ENCODE measurements at places on chromosomes 2 and 18. TPM values are rescaled to one million over a fixed set of nuclear protein-coding genes. Genes with fewer than 3 reads are reported as not detected.
A peak's percentile ranks its signal among the peaks of the same experiment; 100 is the strongest.

CD28 gene
- total RNA-seq, result 0.49 TPM

GLB1L gene
- total RNA-seq, result 20.7 TPM

CXCR1 gene
- total RNA-seq, result 0.18 TPM

SPC25 gene
- not detected for total RNA-seq

REG1A gene
- not detected for total RNA-seq

DNA sequence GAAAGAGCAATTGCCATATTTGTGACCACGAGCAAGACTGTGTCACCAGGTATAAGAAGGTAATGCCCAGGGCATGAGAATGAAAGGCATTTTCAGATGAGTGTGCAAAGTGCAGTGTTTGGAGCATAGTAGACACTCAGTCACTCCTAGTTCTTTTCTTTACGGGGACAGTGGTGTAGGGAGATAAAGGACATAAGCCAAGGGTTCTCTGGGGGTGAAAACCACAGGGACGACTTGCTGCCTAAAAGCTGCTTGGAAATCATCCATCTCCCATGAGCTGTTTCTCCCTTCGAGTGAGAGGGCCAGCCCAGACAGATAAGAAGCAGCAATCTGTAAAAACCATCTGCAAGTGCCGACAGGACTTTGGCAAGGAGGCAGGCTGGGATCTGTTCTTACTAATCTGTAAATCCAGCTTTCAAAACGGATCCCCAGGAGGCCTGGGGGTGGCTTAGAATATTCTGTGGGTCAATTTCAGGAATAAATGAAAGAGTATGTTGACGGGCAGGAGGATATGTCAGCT is 221.6 kb downstream of the LPIN1 start:
- no peaks in the 10 kb centered on the region for H3K36me3 ChIP-seq
- no peaks in the 10 kb centered on the region for H3K27me3 ChIP-seq
- H3K4me3 ChIP-seq, result no peak overlapping the region

SNORC gene
- 2.0 TPM for total RNA-seq

DNA sequence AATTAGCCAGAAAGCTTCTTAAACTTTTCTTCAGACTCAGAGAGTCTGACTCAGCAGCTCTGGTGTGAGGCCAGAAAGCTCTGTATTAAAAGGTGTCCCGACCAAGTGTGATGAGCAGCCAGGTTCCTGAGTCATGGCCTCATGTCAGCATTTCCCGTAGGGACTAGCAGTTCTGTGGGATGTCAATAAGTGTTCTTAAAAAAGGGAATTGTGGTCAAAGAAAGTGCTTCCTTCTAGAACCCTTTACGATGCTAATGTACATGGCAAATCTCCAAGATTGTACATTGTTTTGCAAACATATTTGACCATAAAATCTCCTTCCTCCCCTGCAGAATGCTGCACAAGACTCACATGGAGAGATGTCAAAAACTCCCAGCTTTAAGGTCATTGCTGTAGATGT is 80.1 kb downstream of the PLA2R1 start:
- no peak overlapping the region for H3K4me3 ChIP-seq
- peak; percentile 67 for DNase-seq

DNA sequence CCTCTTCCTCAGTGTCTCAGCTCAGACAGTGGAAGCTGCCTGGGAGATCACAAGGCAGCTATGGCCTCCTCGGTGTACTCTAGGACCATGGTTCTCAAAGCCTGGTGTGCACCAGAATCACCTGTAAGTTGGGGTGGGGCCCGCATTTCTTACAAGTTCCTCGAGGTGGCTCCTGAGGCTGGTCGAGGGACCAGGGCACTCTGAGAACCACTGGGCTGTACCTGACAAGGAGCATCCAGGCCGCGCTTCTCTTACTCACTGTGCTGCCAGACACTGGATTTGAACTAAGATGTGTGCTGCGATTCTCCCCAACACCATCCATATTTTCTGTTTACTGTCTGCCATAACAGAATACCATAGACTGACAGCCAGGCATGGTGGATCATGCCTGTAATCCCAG is 59.5 kb downstream of the DIPK1C start:
- no peaks in the 10 kb centered on the region for H3K36me3 ChIP-seq
- no peaks in the 10 kb centered on the region for H3K4me1 ChIP-seq
- H3K4me3 ChIP-seq, result no peak overlapping the region
- no peaks in the 10 kb centered on the region for H3K27me3 ChIP-seq

VPS54 gene
- 40.7 TPM for total RNA-seq

- no peak overlapping the region for H3K27ac ChIP-seq
- H3K36me3 ChIP-seq, result no peaks in the 10 kb centered on the region
- no peak for DNase-seq
- H3K4me3 ChIP-seq, result no peak overlapping the region
These were observed 76.9 kb downstream of the NRXN1 start for GRCh38 chr2:50955081-50955480.

- H3K36me3 ChIP-seq, result no peaks in the 10 kb centered on the region
- no peaks in the 10 kb centered on the region for H3K4me1 ChIP-seq
- no peak overlapping the region for H3K4me3 ChIP-seq
- DNase-seq, result no peak
These were observed 530.0 kb downstream of the ZNF804A start for GRCh38 chr2:185128346-185128745.

GRCh38 chr2:187547353-187547979 is 6.8 kb downstream of the TFPI start:
- no peak overlapping the region for H3K4me3 ChIP-seq
- H3K27ac ChIP-seq, result peak overlapping the region; percentile 63
- H3K27me3 ChIP-seq, result no peaks in the 10 kb centered on the region
- H3K36me3 ChIP-seq, result no peaks in the 10 kb centered on the region
- peak; percentile 54 for DNase-seq
- no peaks in the 10 kb centered on the region for H3K4me1 ChIP-seq

ZNF804A gene
- total RNA-seq, result 0.27 TPM

EFHD1 gene
- total RNA-seq, result 8.5 TPM

DNA sequence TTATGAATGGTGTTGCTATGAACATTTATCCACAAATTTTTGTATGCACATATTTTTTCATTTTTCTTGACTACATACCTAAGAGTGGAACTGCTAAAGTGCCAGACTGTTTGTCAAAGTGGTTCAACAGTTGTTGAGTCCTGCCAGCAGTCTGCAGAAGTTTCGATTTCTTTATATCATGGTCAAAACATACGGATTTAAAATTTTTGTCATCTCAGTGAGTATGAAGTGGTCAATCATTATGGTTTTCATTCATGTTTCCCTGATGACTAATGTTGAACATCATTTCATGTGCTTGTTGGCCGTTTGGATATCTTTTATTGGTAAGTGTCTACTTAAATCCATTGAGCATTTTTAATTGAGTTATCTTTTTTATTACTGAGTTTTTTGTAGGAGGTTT is 39.2 kb downstream of the CCDC138 start:
- no peak for DNase-seq
- H3K27ac ChIP-seq, result no peak overlapping the region
- no peaks in the 10 kb centered on the region for H3K27me3 ChIP-seq
- no peaks in the 10 kb centered on the region for H3K36me3 ChIP-seq

XDH gene
- total RNA-seq, result not detected

DNA sequence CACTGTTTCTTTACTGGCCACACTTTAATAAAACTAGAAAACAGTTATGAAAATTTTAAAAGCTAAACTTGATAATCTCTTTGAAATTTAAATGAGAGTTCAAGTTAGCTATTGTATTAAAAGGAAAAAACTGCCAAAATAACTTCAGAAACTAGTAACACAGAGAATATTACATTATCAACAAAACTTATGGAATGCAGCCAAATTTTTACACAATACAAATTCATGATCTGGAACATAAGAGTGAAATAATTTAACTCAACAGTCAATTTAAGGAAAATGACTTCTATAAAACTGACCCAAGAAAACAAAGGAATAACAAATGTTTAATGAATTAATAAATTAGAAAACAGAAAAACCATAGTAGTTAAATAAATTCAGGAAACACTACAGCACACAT is 65.0 kb downstream of the TCF4 start:
- H3K4me1 ChIP-seq, result no peaks in the 10 kb centered on the region
- no peaks in the 10 kb centered on the region for H3K36me3 ChIP-seq
- peak overlapping the region; percentile 10 for H3K27ac ChIP-seq
- H3K4me3 ChIP-seq, result no peak overlapping the region
- H3K27me3 ChIP-seq, result no peaks in the 10 kb centered on the region

CPS1 gene
- 6.4 TPM for total RNA-seq

GRCh38 chr2:167814881-167815718 is 432.3 kb downstream of the STK39 start:
- no peak for DNase-seq
- H3K4me3 ChIP-seq, result no peak overlapping the region
- no peak overlapping the region for H3K27ac ChIP-seq
- H3K4me1 ChIP-seq, result no peaks in the 10 kb centered on the region
- H3K36me3 ChIP-seq, result no peaks in the 10 kb centered on the region
- H3K27me3 ChIP-seq, result no peaks in the 10 kb centered on the region

DNA sequence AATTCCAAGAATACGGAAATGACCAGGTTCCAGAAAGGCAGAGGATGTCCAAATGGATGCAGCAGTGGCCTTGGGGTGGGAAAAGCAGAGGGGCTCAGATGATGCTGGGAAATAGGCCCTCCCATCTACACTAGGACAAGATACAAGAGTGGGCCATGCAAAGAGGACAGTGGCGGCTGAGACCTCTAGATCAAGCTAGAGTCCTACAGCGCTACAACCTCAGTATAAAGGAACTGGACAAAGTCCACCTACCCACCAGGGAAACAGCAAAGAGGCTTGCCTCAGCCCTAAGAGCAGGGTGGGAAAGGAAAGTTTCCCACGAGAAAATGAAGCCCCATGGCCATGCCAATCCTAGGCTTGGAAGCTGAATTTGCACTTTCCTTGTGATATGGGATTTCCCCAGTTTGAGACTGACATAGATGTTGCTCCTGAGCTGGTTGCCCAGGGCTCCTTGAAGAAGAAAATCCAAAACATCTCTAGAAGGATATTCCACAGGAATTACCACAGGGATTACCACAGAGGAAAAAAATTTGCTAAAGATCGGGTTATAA is 282.2 kb downstream of the MREG start:
- no peaks in the 10 kb centered on the region for H3K4me1 ChIP-seq
- H3K27ac ChIP-seq, result no peak overlapping the region
- H3K27me3 ChIP-seq, result no peaks in the 10 kb centered on the region
- H3K4me3 ChIP-seq, result no peak overlapping the region
- DNase-seq, result no peak
- no peaks in the 10 kb centered on the region for H3K36me3 ChIP-seq

- DNase-seq, result no peak
- no peaks in the 10 kb centered on the region for H3K4me1 ChIP-seq
- H3K4me3 ChIP-seq, result no peak overlapping the region
- no peaks in the 10 kb centered on the region for H3K27me3 ChIP-seq
These were observed 454.6 kb upstream of the TRIB2 start for GRCh38 chr2:12261986-12262680.

GRCh38 chr18:79950515-79951341 is 725 bp downstream of the SLC66A2 start:
- no peaks in the 10 kb centered on the region for H3K4me1 ChIP-seq
- DNase-seq, result no peak
- H3K4me3 ChIP-seq, result peak overlapping the region; percentile 99
- no peaks in the 10 kb centered on the region for H3K36me3 ChIP-seq

- H3K27ac ChIP-seq, result peak overlapping the region; percentile 63
- DNase-seq, result no peak
- no peak overlapping the region for H3K4me3 ChIP-seq
- H3K27me3 ChIP-seq, result no peaks in the 10 kb centered on the region
- H3K4me1 ChIP-seq, result no peaks in the 10 kb centered on the region
These were observed 2.3 kb downstream of the INPP5D start for GRCh38 chr2:233062451-233062850.

SLC23A3 gene
- not detected for total RNA-seq

DNA sequence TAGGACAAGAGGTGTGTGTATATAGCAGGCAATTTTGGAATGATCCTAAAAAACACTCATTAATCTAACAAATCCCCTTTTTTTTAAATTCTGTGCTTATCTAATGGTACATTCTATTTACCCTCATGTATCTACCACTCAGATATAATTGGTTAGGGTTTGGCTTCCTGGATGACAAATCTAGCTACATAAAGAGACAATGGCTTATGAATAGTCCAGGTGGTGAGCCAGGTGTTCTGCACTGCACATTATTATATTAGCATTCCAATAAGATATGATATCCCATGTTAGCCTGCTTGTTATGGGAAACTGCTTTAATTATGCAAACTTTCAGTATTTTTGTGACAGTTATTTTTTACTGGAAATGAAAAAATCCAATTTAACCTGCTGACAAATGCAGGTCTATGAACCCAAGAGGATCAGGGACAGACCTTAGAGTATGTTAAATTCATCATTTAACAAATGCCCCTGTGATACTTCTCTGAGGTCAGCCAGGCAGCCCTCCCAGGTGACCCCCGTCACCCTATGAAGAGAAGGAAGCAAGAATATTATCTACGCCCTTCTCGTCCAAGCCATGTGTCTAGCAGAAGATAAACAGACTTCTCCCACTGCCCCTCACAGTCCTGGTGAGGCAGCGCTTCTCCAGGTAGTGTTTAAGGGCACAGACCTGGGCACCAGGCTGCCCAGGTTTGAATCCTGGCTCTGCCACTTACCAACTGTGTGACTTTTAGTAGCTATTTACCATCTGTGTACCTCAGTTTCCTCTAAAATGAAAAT is 83.0 kb downstream of the ADD2 start:
- H3K27ac ChIP-seq, result no peak overlapping the region
- no peak for DNase-seq
- H3K4me1 ChIP-seq, result no peaks in the 10 kb centered on the region
- H3K27me3 ChIP-seq, result no peaks in the 10 kb centered on the region

PDE1A gene
- total RNA-seq, result 13.1 TPM

GRCh38 chr2:215680605-215681598 is 245.0 kb upstream of the FN1 start:
- H3K36me3 ChIP-seq, result no peaks in the 10 kb centered on the region
- no peak overlapping the region for H3K27ac ChIP-seq
- H3K27me3 ChIP-seq, result no peaks in the 10 kb centered on the region
- no peak for DNase-seq
- no peak overlapping the region for H3K4me3 ChIP-seq

- H3K36me3 ChIP-seq, result no peaks in the 10 kb centered on the region
- H3K27ac ChIP-seq, result no peak overlapping the region
These were observed 209.6 kb downstream of the HDAC4 start for GRCh38 chr2:239190921-239191885.

IGFBP5 gene
- 569 TPM for total RNA-seq

DCDC2C gene
- not detected for total RNA-seq

DNA sequence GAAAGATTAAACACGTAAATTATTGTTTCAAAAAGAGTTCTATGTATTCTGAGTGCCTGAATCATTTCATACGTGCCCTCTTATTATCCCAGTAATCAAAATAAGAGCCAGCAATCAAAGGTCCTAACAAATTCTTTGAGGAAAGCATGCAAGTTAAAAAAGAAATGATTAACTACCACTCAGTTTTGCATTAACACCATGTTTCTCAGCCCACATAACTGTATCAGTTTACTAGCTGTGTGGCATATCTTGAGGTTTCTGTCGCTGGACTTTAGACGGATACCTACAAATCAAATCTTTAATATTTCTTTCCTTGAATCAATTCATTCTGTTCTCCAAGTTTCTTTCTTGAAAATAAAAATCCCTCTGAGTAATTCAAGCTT is 668.9 kb upstream of the CHAC2 start:
- H3K27ac ChIP-seq, result no peak overlapping the region
- H3K4me1 ChIP-seq, result no peaks in the 10 kb centered on the region
- H3K4me3 ChIP-seq, result no peak overlapping the region
- H3K27me3 ChIP-seq, result no peaks in the 10 kb centered on the region
- no peaks in the 10 kb centered on the region for H3K36me3 ChIP-seq
